ENCODE measurements at places on chromosomes 5 and 9. TPM values are rescaled to one million over a fixed set of nuclear protein-coding genes. Genes with fewer than 3 reads are reported as not detected.

The NEK6 gene
- total RNA-seq = 2.5 TPM

GRCh38 chr9:5446451-5447236 lies 3.7 kb upstream of the CD274 start:
- no peak for ATAC-seq

The SPINK13 gene
- not detected for total RNA-seq

DNA sequence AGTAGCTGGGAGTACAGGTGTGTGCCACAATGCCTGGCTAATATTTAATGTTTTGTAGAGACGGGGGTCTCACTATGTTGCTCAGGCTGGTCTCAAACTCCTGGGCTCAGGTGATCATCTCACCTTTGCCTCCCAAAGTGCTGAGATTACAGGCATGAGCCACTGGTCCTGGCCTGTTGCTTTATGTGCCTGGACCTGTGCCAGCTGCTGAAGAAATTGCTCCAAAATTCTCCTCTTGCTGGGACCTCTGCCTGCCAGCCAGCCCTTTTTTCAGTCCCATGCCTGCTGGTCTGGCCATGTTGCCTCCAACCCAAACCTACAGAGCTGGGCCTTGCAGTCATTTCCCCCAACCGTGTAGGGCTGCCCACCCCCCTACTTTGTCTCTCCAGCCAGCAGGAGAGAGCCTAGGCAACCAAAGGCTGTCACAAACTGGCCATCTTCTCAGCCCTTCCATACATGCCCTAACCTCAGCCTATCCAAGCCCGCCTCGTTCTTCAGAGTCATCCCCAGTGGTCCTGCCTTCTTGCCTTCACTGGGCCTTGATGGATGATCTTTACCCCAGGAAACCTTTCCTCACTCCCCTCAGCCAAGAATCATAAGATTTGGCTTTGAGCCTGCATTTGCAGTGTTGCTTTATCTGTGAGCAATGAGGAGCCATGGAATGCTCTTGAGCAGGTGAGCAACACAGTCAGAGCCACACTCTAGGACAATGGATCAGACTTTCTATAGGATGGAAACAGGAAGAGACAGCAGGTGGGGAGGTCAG lies 27.4 kb upstream of the SYNPO start:
- peak; percentile 8 for ATAC-seq

The SWI5 gene
- 52.0 TPM for total RNA-seq

- ATAC-seq = no peak
Measured at GRCh38 chr5:152290181-152290580, 114.9 kb downstream of the NMUR2 start.

- no peak for ATAC-seq
Measured at GRCh38 chr9:98085058-98085457, 28.5 kb downstream of the NANS start.

- no peak for ATAC-seq
Measured at GRCh38 chr9:78669591-78669990, 372.7 kb downstream of the PSAT1 start.

DNA sequence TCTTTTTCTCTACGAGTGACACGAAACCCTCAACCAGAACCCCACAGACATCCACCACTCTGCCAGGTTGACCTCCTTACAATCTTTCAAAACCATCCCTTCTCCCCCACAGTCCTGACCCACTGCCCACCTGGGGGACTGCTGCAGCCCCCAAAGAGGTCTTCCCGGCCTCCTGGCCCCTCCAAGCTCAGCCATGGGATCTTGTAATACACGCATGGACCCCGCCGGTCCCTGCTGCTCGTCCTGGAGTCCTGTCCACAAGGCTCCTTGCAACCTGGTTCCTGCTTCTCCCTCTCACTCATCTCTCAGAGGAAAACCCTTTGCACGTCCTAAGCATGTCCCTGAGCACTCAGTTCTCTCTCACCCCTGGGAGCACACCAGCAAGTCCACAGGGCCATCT lies 187.3 kb downstream of the CDK5RAP2 start:
- ATAC-seq = no peak

DNA sequence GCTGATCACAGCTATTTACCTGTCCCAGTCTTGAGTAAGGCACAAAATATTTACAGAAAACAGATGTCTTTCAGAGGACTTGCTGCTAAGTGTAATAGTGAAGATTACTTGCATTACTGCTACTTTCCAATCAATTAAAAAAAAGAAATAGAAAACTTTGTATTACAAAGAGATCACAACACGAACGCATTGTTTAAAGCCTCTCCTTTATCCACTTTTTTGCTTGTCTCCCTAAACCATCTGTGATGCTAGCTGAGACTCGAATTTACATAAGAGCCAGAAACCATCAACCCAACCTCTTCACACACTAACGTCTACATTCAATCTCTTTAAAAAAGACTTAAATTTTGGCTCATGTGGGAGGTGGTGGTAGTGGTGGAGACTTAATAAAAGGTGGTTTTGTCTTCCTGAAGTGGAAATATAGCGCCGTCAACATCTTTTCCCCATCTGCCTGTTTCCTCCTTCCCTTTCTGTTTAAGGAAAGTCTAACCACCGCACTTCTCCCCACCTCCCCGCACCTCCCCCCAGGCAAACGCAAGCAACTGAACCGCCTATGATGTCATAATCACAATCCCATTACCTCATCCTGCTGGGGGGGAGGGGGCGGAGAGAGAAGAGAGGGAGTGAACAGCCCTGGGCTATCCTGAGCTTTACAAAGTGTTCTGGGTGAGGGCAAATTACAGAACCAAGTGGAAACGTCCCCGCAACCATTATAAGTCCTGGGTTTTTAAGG lies 948 bp upstream of the FAM53C start:
- peak; percentile 42 for ATAC-seq

The CATSPER3 gene
- total RNA-seq = 0.21 TPM

GRCh38 chr9:27945386-27945785 lies 372.1 kb upstream of the C9orf72 start:
- no peak for ATAC-seq

All from motor neuron (in vitro differentiated cells).